ENCODE measurements at places on chromosomes 5 and 9.

DNA sequence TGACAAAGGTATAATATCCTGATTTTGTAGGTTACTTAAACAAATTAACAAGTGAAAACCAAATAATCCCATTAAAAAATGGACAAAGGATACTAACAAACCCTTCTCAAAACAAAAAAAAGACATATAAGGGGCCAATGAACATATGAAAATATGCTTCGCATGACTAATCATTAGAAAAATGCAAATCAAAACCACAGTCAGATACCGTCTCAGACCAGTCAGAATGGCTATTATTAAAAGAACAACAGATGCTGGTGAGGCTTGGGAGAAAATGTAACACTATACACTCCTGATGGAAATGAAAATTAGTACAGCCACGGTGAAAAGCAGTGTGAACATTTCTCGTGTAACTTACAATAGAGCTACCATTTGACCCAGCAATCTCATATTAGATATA lies 1542.2 kb upstream of the CDH9 start:
- DNase-seq: no peak

DNA sequence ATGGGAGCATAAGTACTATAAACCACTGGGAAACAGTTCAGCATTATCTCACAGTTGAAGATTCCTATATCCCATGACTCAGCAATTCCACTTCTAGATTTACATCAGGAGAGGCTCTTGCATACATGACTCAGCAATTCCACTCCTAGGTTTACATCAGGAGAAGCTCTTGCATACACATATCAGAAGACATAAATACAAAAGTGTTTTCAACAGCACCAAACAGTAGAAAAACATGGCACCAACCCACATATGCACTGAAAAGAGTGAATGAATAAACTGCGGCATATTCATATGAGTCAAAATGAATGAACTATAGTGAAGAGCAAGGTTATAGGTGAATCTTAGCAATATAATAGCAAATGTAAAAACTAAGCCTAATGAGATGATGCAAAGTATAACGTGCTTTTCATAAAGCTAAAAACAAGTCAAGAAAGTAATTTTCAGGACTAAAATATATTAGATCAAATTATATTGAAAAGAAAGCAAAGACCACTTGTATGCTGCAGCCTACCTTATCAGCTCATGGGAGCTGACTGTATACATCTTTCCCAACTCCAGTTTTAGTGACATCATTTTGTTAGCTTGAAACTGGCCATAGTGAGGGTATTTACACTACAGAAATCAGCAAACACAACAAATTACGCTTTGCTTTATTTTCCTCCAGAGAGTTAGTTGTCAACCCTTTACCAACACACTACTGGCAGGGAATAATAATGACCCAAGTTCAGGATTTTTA lies 95.8 kb downstream of the ANKRD18B start:
- no peak for DNase-seq

- no peak for DNase-seq
Measured at GRCh38 chr5:113147101-113147508, 170.5 kb downstream of the DCP2 start.

- DNase-seq: no peak
Measured at GRCh38 chr9:39108145-39108544, 179.8 kb downstream of the CNTNAP3 start.

- no peak for DNase-seq
Measured at GRCh38 chr5:16856531-16856930, 79.6 kb downstream of the MYO10 start.

DNA sequence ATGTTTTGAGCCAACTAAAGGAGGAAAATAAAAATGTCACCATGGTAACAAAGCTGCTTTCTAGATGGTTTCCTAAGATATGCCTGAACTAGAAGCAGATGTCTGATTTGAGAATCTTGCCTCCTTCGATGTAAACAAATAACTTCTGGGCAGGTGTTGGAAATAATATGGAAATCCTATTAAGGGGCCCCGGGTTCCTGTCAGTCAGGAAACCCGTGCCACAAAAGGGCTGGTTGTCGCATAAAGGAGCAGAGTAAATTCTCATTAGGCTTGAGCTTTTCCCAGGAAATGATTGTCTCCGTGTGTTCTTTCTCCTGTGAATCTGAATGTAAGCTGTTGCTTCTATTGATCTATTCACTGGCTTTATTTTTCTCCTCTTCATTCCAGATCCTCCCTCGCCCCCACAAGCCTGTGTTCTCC lies 90.8 kb downstream of the TLE4 start:
- DNase-seq: no peak

GRCh38 chr5:157997991-157998504 lies 139.1 kb upstream of the CLINT1 start:
- no peak for DNase-seq

DNA sequence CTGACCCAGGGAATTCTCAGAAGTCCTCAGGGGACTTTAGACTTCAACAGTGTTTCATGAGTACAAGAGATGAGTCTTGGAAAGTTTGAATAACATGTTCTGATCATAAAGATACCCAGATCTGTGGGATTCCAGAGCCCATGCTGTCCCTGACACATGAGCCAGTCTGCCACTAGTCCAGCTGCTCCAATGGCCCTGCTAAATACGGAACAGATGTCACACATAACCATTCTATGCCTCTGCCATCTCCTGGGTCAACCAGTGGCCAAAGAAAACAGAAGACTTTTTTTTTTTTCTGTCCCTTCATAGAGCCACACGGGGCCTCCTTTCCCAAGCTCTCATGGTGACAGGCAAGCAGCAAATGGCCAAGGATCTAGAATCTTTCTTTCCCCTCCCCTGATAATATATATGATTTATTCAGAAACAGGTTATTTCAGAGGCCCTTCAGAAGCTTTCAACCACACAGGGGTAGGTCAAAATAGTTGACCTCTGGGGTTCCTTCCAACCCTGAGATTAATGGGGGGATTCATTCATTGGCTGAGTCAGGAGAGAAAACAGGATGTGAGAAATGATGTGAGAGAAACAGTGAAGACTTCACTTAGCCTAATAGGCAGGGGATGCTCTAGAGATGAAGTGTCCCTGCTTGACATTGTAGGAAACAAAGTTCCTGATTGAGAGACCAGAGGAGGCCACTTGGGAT lies 367.7 kb downstream of the CDK5RAP2 start:
- no peak for DNase-seq
